ENCODE measurements at places on chromosomes 6 and 20. TPM values are rescaled to one million over a fixed set of nuclear protein-coding genes. Genes with fewer than 3 reads are reported as not detected.

DNA sequence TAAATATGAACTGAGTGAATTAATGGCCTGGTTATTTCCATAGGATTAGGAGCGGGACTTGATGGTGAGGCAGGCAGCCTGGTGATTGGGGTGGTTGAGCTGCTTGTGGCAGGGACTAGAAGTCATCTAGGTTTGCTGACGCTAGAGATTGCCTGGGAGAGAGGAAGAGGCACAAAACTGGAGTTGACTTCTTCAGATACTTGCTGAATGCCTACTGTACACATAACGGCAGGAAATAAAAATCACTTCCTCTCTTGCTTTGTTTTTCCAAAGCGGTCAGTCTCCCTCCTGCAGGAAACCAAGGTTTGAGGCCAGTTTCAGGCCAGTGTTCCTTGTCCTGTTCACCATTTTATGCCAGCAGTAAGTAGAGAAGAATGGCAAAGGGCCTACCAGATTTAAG, 36.7 kb upstream of the MYLIP start:
- DNase-seq = peak; percentile 13

GRCh38 chr20:10861090-10861489, 187.3 kb upstream of the JAG1 start:
- peak; percentile 56 for DNase-seq

XKR7 gene
- total RNA-seq = not detected

MEI4 gene
- total RNA-seq = 0.06 TPM

GRCh38 chr6:5565971-5566370, 304.7 kb downstream of the FARS2 start:
- DNase-seq = no peak

DNA sequence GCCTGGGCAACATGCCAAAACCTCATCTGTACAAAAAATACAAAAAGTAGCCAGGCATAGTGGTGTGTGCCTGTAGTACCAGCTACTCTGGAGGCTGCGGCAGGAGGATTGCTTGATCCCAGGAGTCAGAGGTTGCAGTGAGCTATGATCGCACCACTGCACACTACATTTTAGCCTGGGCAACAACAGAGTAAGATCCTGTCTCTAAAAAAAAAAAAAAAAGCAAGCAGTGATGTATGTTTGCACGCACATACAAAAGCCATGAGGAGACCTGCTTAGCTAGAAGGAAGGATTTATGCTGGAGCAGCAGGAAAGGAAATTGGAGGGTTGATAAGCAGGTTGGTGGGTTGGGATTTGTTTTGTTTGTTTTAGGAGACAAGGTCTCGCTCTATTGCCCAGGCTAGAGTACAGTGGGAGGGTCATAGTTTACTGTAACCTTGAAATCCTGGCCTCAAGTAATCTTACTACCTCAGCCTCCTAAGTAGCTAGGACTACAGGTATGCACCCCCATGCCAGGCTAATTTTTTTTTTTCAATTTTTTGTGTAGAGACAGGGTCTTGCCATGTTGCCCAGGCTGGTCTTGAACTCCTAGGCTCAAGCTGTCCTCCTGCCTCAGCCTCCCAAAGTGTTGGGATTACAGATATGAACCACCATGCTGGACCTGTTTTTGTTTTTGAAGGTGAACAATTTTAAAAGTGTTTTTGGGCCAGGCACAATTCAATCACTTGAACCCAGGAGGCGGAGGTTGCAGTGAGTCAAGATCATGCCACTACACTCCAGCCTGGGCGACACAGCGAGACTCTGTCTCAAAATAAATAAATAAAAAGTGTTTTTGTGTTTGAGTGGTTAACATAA, 4.0 kb downstream of the ZSWIM3 start:
- DNase-seq = peak; percentile 17

DNA sequence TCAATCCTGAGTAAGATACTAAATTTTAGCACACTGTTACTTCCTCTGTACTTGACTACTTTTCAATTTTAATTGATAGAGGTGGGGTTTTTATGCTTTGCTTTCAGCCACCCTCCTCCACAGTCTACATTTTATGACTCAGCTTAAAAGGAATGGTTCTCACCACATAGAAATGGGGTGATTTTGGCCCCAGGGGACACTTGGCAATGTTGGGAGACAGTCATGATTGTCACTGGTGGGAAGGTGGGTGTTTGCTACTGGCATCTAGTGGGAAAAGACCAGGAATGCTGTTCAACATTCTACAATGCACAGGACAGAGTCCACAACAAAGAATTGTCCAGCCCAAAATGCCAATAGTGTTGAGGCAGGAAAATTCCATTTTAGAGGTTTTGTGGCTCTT, 71.3 kb downstream of the PCSK2 start:
- no peak for DNase-seq

EYA4 gene
- total RNA-seq = 23.7 TPM

DNA sequence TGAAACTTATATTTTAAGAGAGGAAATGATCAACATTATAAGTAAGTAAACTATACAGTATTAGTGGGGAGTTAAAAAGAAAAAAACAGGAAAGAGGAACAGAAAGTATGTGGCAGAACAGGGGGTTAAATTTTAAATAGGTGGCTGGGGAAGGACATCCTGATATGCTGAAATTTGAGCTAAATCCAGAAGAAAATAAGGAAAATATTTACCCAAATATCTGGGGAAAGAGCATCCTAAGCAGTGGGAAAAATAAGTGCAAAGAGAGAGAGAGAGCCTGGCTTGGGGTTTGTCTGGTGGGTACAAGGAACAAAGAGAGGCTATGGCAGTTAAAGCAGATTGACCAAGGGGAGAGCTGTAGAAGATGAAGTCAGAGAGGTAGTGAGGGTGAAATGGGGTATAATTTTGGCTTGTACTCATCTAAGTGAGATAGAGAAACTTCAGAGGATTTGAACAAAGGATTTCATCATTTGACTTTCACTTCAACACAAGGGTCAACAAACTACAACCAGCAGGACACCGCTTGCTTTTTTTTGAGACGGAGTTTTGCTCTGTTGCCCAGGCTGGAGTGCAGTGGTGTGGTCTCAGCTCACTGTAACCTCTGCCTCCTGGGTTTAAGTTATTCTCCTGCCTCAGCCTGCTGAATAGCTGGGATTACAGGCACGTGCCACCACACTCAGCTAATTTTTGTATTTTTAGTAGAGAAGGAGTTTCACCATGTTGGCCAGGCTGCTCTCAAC, 328.4 kb upstream of the CNR1 start:
- no peak for DNase-seq

- no peak for DNase-seq
These were observed 44.0 kb downstream of the B4GALT5 start for GRCh38 chr20:49669601-49670189.

ENPP5 gene
- total RNA-seq = not detected

TINAG gene
- total RNA-seq = not detected

- no peak for DNase-seq
These were observed 39.2 kb downstream of the ZC3H12D start for GRCh38 chr6:149445573-149445972.

DNA sequence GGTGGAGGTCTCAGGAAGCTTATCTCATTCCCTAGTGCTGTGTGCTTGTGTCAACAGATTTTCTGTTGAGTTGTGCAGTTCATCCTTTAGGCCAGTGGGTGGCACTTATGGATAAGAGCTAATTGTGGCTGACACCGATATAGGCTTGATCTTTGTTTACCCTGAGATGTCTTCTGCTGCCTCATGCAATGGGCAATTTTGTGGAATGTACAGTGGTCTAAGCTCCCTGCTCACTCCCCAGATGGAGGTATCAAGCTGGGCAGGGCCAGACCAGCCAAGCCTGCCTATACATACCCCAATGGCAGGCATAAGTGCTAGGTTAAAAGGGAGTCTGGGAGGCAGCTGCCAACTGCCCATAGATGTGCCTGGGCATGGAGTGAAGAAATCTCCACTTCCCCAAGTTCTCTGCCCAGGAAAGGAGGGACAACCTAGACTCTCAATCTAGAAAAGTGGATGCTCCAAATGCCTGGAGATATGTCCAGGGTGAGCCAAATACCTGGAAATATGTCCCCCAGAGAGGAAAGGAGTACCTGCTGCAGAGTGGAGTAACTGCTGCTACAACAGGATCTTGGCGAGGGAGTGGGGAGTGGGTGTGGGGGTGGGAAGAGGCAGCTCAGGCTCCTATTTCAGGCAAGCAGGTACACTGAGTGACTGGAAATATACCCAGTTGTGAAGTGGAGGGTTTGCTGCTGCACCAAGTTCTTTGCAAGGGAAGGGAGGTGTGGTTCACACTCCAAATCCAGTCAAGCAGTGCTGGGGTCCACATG, 53.2 kb upstream of the ARG1 start:
- peak; percentile 39 for DNase-seq

GRCh38 chr20:63241272-63241671, 5.6 kb downstream of the BIRC7 start:
- DNase-seq = no peak

NMBR gene
- total RNA-seq = not detected

GSTA2 gene
- not detected for total RNA-seq

DNA sequence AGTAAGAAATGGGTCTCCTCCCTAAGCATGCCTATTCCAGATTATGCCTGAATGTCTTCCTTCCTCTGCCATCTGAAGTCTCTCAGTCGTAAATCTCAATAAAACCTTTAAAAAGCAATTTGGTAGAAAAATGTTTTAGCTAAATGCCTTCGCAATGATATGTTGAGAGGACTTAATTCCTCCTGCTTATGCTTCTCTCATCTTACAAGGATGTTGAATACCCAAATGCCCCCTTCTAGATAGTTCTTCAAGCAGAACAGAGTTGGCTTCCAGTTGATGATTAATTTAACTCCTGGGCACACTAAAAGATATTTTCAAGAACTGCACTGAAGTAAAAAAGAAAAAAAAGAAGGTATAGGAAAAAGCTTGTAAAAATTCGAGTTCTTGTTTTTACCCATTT, 275.0 kb upstream of the SPTLC3 start:
- DNase-seq = no peak

LHFPL5 gene
- not detected for total RNA-seq

- no peak for DNase-seq
These were observed 191.6 kb downstream of the DST start for GRCh38 chr6:56450882-56451739.

GRCh38 chr6:54262971-54263370, 45.3 kb upstream of the TINAG start:
- DNase-seq = no peak
